Activated CD4-positive, alpha-beta T cell treated with anti-CD3 and anti-CD28 coated beads, Interleukin-2, amount 10 ng/mL, durations not matched to agents 24 days and 14 days (primary cell): ENCODE measurements at places on chromosomes 4 and X. TPM values are rescaled to one million over a fixed set of nuclear protein-coding genes. Genes with fewer than 3 reads are reported as not detected.

DNA sequence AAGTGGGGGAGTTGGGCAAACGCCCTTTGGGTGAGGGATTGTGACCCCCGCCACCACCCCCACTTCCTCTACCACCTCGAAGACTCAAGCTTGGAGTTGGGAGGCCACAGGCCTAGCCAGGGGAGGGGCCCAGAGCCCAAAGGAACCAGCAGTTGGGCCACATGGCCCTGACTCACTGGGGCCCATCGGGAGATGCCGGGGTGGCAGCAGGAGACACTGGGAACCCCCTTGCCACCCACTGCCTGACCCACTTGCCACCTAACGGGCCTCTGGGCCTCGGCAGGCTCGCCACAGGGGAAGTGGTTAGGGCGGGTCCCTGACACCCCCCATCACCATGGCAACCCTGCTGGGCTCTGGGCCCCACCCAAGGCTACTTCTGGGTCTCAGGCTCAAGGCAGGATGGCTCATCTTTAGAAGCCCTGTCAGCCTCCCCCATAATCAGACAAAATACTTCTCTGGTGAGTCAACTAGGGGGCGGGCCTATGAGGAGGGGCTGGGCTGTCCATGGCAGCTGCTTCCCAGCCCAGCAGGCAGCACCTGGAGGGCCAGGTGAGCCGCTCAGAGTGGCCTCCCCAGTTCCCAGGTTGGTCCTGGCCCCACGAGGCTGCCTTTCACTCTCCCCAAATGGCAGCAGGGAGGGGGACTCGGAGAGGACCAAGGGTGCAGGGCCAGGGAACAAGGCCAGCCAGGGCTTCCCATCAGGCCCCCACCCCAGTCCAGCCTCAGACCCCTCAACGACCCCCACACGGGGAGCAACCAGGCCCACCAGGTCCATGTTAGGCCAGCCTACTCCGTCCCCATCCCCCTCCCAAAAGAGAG, 5.6 kb downstream of the FLNA start:
- DNase-seq = peak; percentile 95

- DNase-seq = no peak
Measured at GRCh38 chr4:149912000-149912399, 96.4 kb upstream of the IQCM start.

The UNC5C gene
- total RNA-seq = not detected in 2 replicates

The MAGEA2B gene
- total RNA-seq = not detected in 2 replicates

DNA sequence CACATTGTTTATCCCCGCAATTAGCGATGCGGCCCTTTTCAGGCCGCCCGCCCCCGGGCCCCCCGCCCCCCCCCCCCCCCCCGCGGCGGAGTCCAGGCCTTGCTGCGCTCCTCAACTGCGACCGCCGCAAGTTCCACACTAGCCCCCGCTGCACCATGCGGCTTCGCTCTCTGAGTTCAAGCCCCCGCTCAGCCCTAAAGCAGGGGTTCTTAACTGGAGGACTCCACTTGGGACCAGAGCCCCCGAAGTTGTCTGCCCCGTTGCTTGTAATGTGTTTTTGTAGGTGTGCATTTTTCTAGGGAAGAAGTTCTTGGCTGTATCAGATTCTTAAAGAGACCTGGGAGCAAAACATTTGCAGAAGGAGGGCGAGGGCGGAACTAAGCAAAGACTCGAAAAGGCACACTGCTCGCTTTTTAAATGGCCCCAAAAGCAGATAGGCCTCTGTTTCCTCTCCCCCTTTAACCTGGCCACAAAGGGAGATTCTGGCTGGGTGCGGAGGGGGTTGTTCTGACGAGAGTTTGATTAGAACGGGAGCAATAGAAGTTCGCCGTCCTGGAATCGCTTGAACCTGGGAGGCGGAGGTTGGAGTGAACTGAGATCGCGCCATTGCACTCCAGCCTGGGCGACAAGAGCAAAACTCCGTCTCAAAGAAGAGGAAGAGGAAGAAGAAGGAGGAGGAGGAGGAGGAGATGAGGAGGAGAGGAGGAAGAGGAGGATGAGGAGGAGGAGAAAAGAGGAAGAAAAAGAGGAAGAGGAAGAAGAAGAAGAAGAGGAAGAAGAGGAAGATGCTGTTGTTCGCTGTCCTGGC, 2.3 kb upstream of the MSX1 start:
- DNase-seq = no peak

GRCh38 chr4:59960143-59960542, 1240.0 kb upstream of the ADGRL3 start:
- DNase-seq = no peak

DNA sequence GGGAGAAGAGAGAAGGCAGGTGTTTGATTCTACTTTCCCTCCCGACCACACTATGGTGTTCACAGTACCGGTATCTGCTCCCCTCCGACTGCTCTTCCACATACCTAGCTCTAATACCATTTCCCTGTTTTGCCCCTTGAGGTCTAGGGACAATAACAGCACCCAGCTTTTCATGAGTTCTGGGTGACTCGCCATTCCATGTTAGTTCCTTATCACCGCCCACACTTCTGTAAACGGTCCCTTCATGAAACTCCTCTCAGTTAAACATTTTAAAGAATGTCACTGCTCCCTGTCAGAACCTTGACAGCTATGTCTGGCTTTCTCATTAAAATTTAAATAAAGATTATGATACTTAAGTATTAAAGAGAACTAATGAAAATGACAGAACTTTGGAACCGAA, 136.7 kb downstream of the ADAMTS3 start:
- DNase-seq = no peak

DNA sequence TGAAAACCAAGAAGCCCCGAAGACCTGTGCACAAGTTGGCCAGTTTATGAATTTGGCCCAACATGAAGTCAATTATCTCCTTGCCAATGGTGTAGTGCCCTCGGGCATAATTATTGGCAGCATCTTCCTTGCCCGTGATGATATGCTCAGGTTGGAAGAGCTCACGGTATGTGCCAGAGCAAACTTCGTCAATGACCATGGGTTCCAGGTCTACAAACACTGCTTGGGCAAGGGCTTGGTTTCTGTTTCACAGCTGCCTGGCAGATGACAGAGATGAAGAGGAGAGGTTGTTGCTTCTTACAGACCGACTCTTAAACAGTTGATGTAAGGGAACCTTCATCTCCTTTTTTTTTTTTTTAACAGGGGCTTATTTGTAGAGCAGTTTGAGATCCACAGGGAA, 135.6 kb upstream of the PLS3 start:
- DNase-seq = no peak

DNA sequence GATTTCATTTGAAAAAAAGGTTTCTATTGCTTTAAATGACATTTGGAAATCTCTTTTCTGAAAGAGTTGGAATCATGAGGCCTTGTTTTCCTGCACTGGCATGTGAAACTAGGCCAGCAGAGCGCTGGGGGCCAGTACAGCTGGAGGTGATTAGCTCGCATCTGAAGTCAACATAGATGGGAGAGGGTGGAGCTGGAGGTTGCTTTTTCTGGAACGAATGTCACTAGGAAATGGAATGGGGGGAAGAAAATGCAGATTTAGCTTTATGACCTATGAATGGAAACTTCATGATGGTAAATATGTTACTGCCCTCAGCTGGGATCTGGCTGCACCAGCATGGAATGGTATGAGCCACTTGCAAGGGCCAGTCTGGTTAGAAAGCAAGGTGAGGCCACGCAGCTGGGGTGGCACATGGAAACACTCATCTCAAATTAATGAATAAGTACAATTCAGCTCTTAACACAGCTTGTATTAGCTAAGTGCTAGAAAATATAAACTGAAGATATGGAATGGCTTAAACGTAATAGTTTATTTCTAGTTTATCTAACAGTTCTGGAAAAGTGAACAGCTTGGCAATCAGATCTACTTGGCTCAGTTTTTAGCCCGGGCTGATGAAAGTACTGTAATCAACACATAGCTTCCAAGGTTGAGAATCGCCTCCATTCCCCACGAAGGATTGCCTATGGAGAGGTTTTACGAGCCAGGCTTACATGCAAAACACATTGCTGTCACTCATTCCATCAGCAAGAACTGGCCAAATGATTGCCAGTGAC, 32.5 kb downstream of the SLC10A6 start:
- DNase-seq = no peak

DNA sequence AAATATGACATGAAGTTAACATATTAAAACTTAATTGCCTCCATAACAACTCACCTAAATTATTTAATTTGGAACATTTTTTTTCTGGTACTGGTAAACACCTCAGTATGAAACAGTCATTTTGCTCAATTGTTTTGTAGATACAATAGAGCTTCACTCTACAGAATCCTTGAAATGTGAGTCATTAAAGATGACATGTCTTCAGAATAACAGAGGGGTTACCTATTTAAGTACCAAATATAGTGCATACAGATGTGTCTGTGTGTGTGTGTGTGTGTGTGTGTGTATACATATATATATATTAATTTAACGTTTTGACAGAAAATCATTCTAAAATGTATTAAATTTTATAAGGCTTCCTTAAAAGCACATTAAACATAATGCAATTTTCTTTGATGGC, 297.6 kb downstream of the INPP4B start:
- DNase-seq = no peak

GRCh38 chr4:24473309-24473721, 111.0 kb downstream of the DHX15 start:
- peak; percentile 71 for DNase-seq

DNA sequence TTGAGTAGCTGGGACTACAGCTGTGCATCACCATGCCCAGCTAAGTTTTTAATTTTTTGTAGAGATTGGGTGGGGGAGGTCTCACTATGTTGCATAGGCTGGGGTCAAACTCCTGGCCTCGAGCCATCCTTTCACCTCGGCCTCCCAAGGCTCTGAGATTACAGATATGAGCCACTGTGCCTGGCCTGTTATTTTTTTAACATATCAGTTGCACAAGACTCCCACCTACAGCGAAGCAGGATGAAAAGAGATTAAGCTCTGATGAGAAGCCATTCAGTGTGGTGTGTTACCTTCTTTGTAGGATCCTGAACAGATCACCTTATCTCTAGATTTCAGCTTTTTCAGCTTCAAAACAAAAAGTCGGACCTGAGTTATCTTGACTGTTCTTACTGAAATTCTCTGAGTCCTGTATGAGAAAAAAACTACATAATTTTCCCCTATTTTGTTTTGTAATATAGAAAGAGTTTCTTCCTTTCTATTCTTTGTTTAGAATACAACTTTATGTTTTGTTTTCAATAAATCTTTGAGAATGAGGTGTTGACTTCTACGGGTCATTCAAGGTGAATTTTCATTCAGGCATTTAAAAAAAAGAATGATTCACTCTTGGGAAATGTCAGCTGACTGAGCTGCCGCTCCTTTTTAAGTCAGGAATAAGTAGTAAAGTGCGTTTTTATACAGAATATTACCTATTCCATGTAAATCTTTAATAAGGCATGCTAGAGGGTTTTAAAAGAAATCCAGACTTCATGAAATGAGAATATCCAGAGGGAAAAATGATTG, 134.6 kb downstream of the ARSF start:
- DNase-seq = no peak

DNA sequence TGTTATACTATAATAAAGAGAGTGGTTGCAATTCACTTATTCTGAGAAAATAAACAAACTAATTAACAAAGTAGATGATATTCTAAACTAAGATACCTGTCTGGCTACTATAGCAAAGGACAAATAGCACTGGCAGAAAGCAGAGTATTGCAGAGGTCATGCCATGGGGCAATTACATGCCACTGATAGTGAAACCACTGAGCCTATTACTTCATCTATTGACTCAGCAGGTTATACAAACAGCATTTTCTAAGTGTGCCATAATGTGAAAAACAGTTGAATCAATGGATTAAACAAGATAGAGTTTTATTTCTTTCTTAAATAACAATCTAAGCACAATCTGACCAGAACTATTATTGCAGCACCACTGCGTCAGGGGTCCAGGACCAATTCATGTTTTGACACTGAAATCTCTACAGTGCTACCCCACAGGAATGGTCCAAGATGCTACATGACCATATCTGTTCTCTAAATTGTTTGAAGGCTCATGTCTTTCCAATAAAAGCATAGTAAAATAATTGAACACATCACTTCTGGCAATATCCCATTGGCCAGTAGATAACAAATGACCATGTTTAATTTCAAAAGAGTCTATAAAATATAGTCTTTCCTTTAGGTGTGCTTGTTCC, 389.5 kb upstream of the GRID2 start:
- DNase-seq = no peak

DNA sequence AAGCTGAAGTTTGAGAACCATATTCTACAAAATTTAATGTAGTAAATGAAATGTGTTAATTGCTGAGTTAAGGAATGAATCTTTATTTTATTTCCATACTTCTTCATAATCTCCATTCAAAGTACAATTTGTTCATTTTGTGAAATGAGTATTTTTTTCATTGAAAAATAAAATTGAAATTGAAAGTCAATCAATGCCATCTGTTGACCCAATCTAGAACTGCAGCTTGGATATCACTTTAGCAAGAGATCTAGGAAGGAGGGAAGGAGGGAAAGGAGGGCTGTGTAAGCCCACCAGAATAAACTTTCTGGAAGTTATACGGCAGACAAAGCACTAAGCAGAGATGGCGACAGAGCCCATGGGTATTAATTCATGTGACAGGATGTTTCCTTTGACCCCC, 128.4 kb downstream of the ZMAT1 start:
- DNase-seq = no peak

GRCh38 chr4:172489861-172490260, 676.7 kb downstream of the GALNTL6 start:
- no peak for DNase-seq

DNA sequence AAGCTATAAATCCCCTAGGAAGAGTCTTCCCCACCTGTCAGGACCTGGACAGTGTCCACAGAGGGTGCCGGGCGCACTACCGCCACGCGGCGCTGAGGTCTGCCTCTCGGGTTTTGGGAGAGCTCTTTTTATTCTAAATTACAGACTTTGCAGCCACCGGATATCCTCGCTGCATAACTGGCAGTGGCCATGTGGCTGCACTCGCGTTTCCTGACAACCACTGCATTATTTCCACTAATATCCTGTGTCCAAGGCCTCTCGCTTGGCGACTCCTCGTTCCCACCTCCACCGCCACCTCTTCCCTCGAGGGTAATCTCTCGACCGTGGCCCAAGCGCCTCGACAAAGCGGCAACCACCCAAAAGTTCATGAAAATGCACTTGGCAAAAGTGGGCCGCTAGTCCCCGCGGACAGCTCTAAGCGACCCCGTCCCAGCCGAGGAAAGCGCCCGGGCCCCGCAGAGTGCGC, 512 bp upstream of the TMEM131L start:
- DNase-seq = peak; percentile 82

DNA sequence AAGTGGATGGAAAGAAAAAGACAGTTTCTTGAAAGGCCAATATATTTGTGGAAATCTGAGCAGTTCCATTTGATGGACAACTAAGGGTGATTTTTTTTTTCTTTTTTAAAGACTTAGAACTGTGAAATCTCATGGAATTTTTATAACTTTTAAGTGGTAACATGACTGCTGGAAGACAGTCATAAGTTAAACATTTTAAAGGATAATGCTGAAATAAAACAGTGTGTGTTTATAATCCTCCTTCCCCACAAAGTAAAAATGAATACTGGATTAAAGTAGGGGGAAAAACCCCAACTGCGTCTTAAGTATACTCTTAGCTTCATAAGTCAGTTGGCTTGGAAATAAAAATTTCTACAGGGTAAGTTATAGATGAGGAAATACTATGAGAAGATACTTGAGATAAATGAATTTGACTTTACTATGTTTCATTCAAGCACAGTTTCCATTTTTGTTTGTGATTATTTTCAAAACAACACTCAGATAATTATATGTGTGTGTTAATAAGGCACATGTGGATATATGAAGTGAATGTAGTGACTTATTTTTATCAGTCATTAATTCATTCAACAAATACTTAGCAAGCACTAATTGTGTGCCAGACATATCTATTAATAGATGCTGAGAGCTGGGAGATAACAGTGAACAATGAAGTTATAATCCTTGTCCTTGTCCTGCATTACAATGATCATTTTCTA, 129.2 kb upstream of the ETNPPL start:
- DNase-seq = no peak
